Right renal cortex interstitium (tissue), 3 donors: ENCODE measurements at places on chromosomes 4 and X. TPM values are rescaled to one million over a fixed set of nuclear protein-coding genes. Genes with fewer than 3 reads are reported as not detected.

The SSX2 gene
- polyA plus RNA-seq: not detected

The MGAT4D gene
- polyA plus RNA-seq: not detected

GRCh38 chr4:6840062-6840976 is 57.8 kb downstream of the KIAA0232 start:
- DNase-seq: peak; percentile 2

The LRIT3 gene
- 0.45 TPM for polyA plus RNA-seq

- no peak for DNase-seq
Measured at GRCh38 chrX:38856670-38857265, 55.5 kb downstream of the MID1IP1 start.

DNA sequence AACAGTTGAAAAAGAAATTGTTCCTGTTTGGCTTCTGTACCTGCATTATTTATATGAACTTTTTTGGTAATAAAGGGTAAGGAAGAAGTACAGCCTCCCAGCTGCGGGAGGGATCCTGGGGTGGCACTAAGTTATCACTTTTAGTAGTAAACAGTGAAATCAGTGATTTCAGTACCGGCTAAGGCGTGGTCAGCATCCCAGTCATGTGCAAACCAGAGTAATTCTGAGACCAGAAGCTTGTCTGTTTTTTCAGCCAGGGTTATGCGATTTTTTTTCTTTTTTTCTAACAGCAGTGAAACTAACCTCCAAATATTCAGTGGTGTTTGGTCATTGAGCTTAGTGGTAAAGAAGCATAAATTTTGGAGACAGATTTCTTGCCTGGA is 3.3 kb downstream of the EGF start:
- no peak for DNase-seq

The DUX4 gene
- polyA plus RNA-seq: not detected

DNA sequence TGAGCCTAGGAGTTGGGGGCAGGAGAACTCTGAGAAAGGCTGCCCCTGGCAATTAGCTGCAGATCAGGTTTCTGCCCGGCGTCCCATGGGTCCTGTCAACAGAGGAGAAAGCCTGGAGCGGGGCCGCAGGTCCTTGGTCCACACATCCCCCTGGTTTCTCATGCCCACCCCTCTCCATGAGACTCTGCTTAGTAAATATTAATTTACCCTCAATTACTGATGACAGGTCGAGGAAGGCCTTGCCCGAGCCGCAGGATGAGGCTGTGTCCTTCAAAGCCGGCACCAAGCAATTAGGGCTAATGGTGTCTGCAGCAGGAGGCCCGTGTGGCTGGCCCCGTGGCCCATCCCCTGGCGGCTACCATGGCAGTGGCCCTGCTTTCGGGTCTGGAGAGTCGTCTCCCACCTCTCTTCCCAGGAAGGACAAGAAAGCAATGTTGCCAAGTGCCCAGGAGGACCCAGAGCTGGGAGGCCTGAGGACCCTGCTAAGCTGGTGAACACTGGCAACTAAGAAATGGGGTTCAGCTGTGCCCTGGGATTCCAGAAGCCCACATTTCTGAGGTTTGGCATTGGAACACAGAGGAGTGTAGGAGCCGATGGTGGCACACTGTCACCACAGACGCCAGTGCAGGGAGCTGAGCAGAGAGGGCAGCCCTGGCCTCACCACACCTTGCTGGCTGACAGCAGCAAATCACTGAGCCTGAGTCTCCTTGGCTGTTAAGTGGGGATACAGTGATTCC is 114.6 kb downstream of the CPZ start:
- no peak for DNase-seq

- no peak for DNase-seq
Measured at GRCh38 chr4:186502231-186502630, 53.1 kb downstream of the MTNR1A start.

DNA sequence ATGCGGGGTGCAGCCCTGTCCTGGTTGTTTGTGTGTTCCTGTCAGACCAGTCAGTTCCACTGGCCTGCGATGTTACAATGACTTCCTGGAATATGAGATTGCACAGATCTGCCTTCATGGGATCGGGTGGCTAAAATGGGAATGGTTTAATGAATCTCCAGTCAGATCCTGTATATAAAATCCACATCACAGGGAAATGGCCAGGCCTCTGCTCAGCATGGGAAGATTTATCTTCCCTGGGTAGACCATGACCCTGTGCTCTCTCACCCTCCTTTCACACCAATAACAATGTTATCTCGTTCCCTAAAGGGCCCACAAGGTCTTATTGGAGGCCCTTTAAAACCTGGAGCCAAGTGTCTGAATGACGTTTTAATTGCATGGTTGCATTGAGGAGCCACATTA is 307.4 kb downstream of the RAB28 start:
- DNase-seq: no peak

DNA sequence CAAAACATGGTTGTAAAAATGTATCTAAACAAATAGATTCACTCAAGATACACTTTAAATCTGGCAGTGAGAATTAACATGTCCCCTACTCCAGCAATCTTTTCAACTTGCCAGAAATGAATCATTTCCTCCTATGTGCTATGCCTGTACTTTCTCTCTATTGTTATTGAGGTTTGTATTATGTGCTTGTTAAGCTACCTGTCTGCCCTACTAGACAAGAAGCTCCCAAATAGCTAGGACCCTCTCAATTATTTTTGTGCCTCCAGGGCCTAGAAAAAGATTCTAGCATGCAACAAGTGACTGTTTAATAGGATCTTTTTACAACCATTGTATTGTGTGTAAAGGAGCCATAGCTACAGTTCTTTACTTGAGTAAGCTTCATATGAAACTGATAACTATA is 3.5 kb upstream of the SAP30 start:
- DNase-seq: no peak

The CHM gene
- 30.8 TPM for polyA plus RNA-seq

GRCh38 chrX:3351276-3351675 is 4.8 kb upstream of the MXRA5 start:
- no peak for DNase-seq

The SPANXN3 gene
- polyA plus RNA-seq: not detected
